ENCODE measurements at places on chromosomes 2 and 18.

GRCh38 chr2:225488743-225489142 lies 89.2 kb downstream of the NYAP2 start:
- DNase-seq, result no peak

DNA sequence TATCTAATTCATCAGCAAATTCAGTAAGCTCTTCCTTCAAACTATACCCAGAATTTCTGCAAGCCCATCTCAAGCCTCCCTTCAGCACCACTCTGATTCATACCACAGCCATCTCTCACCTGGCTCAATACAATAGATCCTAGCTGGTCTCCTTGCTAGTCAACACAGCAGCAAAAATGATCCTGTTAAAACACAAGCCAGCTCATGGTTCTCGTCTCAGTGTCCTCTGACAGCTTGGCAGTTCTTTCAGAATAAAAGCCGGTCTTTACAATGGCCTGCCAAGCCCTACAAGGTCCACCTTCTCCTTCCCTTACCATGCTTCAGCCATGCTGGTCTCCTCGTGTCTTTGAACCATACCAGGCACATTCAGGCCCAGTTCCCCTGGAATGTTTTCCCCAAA lies 296.9 kb upstream of the RND3 start:
- DNase-seq, result no peak

DNA sequence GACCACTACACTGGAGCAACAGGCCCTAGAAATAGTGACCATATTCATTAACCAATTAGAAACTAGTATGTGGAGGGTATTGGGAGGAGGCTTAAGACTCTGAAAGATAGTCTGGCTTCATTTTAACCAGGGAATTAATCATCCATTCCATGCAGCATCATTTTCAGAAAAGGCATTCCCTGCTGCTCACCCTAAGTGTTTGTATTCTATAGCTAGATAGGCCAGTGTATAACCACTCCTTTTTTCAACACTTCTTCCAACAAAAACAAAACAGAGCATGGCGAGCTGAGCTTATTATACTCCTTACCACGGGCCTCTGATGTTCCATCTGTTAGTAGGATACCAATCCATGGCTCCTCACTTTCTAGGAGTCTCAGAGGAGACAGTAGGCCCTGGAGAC lies 112.0 kb upstream of the PKDCC start:
- DNase-seq, result no peak

GRCh38 chr18:28040211-28040610 lies 136.7 kb downstream of the CDH2 start:
- no peak for DNase-seq

DNA sequence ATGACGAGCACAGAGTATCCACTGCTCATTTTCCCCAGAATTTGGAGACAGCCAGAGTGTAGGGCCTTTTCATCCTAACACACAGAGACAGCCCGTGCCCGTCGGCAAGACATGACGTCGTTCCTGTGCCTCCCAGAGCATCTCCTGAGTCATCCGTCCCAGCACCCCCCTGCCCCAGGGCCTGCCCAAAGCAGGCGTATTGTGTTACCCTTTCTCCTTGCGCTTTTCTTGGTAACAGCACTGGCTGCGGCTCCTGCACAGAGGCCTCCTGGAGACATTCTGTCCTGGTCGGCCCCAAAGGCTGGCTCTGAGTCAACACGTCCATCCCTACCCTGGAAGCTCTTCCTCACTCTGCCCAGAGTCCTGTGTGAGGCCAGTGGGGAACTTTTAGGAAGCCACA lies 217.1 kb downstream of the KLHL29 start:
- no peak for DNase-seq

DNA sequence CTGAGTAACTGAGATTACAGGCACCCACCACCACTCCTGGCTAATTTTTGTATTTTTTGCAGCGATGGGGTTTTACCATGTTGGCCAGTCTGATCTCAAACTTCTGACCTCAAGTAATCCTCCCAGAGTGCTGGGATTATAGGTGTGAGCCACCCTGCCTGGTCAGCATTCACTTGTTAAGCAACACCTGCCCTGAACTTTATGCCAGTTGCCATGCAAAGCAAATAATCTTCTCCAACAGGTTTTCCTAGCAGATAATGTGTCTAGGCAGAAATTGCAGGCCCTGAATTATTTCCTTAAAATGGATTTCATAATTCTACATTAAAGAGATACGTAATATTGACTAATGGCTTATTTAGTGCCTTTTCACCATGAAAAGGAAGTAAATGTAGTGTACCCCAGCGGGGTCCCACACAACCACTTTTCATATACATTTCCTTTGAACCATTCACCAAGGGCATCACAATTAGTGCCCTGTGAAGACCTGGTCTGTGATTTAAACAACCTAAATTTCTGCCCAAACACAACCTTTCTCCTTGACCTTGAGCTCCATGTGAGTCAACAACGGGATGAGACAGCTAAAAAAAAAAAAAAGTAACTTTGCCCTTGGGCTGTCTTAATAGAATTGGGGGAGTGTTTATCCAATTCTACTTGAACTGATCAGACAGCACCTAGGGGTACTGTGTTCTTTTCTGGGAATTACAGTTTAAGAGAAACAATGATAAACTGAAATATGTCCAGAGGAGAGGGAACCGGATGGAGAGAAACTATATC lies 41.6 kb downstream of the EEF1B2 start:
- DNase-seq, result no peak

GRCh38 chr18:46660957-46661749 lies 4.1 kb upstream of the LOXHD1 start:
- no peak for DNase-seq

GRCh38 chr2:16007167-16007934 lies 67.0 kb downstream of the MYCN start:
- DNase-seq, result no peak

GRCh38 chr18:59509481-59510442 lies 150.7 kb upstream of the LMAN1 start:
- DNase-seq, result no peak

- DNase-seq, result no peak
Observed at GRCh38 chr2:173982918-173983317, 17.7 kb upstream of the SP3 start.

- DNase-seq, result no peak
Observed at GRCh38 chr2:73968357-73968937, 16.3 kb upstream of the TET3 start.

- DNase-seq, result no peak
Observed at GRCh38 chr18:23012249-23012648, 79.1 kb downstream of the RBBP8 start.

DNA sequence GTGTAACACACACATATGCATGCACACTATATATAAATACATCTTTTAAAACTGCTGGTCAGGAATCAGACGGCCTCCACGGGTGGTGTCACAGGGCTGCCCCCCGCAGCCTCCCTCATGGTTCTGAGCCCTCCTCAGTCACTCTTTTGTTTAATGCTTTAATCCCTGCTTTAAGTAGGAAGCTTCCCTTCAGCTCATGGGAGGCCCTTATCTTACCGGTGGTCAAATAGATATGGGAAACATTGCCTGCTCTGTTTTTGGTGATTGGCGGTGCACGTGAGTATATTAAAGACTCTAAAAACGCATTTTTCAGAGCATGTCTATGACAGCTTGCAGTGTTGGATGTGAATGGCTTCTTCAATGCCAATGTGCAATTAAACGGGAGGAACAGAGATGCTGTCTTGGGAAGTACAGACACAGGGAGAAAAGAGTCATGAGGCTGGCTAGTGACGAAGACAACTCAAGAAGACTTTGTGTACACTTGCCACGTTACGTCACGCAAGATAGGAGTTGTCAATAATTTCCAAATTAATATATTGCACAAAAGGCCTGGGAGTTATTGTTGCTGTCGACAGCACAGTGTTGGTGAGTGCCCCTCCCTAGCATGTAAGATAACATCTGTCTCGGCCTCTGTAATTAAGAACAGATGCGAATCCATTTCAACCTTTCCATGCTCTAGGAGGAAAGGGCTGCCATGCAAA lies 23.3 kb downstream of the GNLY start:
- DNase-seq, result no peak

- peak; percentile 36 for DNase-seq
Observed at GRCh38 chr2:11582862-11583752, 49.3 kb downstream of the GREB1 start.

- no peak for DNase-seq
Observed at GRCh38 chr2:3633982-3634595, 23.9 kb upstream of the ALLC start.

- DNase-seq, result no peak
Observed at GRCh38 chr18:44943311-44943881, 262.7 kb downstream of the SETBP1 start.

DNA sequence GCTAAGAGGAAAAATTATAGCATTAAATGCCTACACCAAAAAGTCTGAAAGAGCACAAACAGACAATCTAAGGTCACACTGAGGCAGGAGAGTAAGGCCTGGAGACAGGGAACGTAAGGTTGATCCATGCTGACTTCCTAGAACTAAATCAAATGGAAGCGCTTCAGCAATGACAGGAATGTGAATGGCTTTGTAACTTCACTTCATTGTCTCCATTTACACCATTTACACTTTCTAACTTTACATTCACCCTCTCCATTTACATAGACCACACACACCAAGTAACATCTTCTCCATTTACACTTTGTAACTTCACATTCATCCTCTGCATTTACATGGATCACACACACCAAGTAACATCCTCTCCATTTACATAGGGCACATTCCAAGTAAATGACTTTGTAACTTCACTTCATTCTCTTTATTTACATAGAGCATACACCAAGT lies 103.1 kb upstream of the SPATS2L start:
- no peak for DNase-seq

- no peak for DNase-seq
Observed at GRCh38 chr2:80852079-80852807, 547.7 kb upstream of the LRRTM1 start.

GRCh38 chr2:35973132-35973736 lies 382.3 kb upstream of the CRIM1 start:
- no peak for DNase-seq

- DNase-seq, result no peak
Observed at GRCh38 chr2:54634021-54634420, 89.4 kb upstream of the EML6 start.

GRCh38 chr2:185618625-185619024 lies 120.0 kb upstream of the FSIP2 start:
- DNase-seq, result no peak

GRCh38 chr18:45221363-45221762 lies 393.9 kb upstream of the SLC14A2 start:
- DNase-seq, result no peak

- DNase-seq, result no peak
Observed at GRCh38 chr2:84779781-84780180, 101.1 kb downstream of the TRABD2A start.

DNA sequence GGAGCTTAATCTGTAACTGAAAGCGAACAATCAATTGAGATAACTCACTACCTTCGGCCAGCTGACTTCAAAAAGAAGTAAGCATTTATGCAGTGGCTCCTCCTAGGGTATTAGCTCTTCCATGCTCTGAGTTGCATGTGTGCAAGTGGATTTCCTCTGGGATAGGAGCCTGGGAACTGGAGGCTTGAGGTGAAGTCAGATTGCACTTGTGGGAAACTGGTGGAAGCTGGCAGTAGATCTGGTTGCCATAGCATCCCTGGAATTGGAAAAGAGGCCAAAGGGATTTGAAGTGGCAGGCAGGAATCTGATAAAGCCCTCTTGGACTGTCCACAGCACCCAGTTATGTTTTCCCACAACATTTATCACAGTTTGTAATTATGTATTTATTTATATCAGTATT lies 50.6 kb upstream of the FMNL2 start:
- DNase-seq, result no peak

- no peak for DNase-seq
Observed at GRCh38 chr2:54306556-54306955, 50.5 kb upstream of the TSPYL6 start.

GRCh38 chr2:236051806-236052205 lies 116.4 kb downstream of the GBX2 start:
- DNase-seq, result no peak

GRCh38 chr18:68275616-68276015 lies 439.3 kb downstream of the TMX3 start:
- DNase-seq, result no peak

All from Panc1 (cell line).